HT1080 (cell line): ENCODE measurements at places on chromosomes 7 and 10.

DNA sequence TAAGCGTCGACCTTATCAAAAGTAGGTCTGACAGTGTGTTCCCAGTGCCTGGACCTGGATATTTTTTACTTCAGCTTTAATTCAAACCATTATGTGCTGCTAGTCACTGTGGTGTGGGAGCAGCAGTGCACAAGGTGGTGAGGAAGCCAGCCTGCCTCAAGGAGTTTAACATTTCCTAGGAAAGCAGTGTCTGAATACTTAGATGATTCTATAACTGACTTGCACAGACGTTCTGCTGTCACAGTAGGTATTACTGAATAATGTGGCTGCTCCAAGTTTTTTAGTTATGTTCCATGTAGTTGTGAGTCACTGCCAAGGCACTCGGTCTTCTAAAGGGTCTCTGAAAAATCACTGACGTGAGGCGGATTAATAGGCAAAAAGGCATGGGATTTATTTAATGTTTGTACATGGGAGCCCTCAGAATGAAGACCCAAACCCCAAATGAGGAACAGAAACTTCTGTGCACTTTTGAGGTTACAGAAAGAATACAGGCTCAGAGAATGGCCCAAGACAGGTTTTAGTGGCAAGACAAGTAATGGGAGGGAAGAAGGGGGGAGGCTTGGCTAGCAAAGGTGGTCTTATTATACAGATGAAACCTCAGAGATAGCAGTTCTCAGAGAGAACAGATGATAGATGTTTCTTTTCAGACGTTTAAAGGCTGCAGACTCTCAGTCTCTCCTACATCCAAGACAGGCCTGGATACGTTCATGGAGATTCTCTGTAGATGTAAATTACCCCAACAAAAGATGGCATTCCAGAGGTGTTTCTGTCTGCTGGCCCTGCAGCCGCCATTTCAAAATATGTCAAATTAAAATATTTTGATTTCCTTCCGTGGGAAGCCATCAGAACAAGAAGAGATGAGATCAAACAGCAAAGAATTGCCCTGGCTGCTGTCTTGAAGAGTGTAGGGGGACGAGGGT is 209.3 kb downstream of the SDK1 start:
- DNase-seq = no peak

DNA sequence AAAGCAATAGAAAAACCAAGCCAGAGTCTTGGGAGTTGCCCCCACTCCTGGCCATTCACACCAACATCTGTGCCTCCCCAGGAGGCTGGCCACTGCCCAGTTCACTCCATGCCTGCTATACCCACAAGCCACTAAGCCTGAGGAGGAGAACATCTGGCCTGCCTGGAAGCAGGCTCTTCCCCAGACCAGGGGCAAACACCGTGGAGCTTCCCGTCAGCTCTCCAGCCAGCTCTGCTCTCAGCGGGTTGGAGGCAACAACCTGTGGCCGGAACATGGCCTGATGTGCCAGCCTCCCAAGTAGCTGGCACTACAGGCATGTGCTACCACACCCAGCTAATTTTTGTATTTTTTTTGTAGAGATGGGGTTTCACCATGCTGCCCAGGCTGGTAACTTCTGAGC is 9.1 kb upstream of the PTPRN2 start:
- no peak for DNase-seq

DNA sequence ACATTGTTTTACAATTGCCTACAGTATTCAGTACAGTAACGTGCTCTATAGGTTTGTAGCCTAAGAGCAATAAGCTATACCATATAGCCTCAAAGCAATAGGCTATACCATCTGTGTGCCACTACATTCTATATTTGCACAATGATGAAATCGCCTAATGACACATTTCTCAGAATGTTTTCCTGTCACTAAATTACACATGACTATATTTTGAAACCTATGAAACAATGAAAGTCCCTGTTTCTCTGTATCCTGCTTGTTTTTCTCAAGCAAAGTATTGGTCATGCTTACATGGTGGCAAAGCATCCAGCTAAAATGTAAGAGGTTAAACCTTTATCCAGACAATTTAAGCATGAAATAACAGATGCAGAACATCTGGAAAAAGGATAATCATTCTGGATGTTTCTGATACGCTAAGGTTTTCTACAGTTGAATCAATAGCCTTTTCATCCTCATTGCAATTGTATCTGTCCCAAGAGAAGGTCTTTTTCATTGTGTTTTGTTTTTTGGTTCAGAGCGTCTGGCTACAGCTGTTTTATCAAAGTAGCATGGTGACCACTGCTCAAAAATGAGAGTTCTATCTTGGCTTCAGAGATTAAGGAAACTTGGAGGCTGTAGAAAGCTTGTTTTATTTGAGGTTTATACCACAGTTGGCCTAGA is 81.7 kb downstream of the CSTF2T start:
- peak; percentile 2 for DNase-seq

DNA sequence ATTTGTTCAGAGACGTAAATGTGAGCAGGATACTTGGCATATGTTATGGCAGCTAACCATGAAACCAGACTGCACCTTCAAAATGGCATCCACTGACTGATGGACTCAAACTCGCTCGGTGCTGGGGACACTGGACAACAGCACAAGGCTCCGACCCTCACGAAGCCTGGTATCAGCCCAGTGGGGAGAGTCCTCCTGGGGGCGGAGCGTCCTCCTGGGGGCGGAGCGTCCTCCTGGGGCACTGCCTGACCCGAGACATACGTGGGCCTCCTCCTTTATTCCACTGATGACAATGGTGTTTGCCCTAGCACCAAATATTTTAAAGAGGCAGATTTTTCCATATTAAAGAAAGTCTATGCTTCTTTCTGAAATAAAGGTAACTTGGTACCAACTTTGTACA is 39.5 kb downstream of the ESYT2 start:
- no peak for DNase-seq

DNA sequence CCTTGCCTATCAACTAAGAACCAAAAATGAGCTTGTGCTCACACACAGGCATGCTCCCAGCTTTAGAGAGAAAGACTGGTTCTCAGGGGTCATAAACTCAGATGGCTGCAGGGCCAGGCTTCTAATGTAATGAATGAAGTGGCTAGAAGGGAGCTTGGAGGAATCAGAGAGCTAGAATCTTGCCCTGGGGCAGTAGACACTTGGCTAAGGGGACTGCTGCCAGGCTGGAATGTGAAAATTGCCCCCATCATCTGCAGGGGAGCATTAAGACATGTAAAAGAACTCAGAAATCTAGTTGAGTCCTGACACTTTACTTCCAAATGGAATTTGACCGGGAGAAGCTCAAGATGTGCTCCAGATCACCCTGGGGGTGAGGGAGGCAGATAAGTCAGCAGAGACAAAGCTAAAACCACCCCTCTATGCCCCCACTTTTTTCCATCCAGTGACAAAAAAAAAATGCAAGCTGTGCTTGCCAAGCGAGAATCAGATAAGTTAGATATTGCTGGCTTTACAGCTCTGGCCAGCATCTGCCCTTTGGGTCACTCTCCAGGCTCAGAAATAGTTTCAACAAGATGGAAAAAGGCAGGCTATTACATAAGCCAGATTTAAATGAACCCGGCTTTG is 2.3 kb upstream of the SLC16A9 start:
- no peak for DNase-seq

- DNase-seq = peak; percentile 97
These were observed 32.4 kb upstream of the CCDC7 start for GRCh38 chr10:32413513-32413912.

DNA sequence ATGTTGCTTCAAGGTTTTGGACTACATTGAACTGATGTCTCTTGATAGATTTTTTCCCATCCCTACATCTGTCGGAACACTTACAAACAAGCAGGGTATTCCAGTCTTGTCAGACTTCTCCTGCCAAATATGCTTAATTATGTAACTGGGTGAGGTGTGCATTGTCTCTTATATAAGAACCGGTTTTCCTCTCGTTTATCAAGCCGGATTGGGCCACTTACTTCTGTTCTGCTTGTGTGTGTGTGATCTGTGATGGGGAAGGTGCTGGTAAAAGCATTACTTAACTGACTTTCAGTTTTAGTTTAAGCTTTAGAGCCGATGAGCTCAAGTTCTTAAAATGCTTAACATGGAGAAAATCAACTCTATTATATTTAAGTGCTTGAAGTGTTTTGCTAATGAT is 57.9 kb downstream of the OTUD1 start:
- no peak for DNase-seq

- peak; percentile 20 for DNase-seq
These were observed 10.5 kb downstream of the LSM5 start for GRCh38 chr7:32479574-32480200.

DNA sequence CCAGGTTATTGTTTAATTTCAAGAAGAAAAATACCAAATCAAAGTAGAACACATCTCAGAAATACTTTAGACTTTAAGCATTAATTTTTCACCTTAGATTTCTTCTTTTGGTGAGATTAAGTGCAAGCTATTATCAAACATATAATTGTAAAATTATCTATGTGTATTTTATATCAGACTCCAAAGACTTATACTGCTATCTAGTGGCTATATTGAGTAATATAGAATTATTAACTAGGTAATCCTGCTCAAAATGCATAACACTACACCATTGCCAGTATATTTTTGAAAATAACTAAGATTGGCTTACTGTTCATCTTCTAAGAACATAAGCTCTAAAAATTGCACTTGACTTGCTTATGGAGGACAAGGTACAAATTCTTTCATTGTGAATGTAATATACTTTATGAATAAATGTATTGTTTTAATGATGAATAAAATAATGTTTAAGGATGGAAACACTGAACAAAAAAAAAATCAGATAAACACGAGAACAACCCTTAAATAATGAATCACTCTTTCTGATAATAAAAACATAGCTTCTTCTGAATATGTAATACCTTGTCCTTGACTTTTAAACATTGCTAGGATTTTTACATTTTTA is 86.7 kb upstream of the GNAI1 start:
- no peak for DNase-seq

GRCh38 chr7:81811956-81812865 is 42.4 kb upstream of the HGF start:
- no peak for DNase-seq

- DNase-seq = no peak
These were observed 55.1 kb upstream of the ZPBP start for GRCh38 chr7:50147951-50148808.

DNA sequence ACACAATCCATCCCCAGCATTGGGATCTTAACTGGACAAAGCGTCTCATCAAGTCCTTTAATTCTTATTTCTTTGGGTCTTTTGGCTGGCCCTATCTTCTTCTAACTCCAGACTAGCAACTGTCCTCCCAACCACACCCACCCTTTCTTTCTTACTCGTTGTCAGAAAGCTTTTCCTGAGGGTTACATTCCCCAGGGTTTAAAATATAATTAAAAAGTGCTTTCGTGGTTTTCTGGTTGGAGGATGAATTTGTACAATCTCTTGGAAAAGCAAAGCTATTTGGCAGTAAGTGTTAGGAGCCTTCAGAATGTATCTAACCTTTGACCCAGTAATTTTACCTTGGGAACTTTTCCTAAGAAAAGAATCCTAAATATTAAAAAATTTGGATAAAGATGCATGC is 10.4 kb upstream of the ITGB8 start:
- no peak for DNase-seq
